ENCODE measurements at places on chromosomes 4 and X.
A peak's percentile ranks its signal among the peaks of the same experiment; 100 is the strongest.

GRCh38 chrX:14616301-14616700 lies 87.0 kb downstream of the GLRA2 start:
- peak; percentile 13 for DNase-seq

DNA sequence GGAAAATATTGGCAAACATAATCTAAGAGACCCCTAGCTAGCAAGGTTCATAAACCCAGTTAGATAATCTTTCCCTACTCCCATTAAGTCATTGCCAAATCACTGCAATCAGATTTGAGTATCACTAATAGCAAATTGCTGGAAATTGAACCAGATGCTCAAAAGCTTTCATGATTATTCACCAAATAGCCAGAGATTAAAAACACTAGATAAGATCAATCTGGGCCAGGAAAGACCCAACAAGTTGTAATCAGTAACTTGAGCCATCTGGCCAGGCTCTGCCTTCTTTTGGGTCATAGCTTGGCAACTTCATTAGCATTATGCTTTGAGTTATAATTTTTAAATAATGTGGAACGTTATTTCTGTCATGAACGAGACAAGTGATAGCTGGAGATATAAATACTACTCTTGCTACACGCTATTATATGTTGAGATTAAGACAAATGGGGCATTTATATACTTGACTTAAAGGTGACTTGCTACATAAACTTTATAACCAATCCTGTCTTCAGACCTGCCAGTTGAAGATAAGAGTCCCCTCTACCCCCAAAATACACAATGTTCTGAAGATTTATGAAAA lies 196.6 kb upstream of the EDNRA start:
- no peak for DNase-seq

DNA sequence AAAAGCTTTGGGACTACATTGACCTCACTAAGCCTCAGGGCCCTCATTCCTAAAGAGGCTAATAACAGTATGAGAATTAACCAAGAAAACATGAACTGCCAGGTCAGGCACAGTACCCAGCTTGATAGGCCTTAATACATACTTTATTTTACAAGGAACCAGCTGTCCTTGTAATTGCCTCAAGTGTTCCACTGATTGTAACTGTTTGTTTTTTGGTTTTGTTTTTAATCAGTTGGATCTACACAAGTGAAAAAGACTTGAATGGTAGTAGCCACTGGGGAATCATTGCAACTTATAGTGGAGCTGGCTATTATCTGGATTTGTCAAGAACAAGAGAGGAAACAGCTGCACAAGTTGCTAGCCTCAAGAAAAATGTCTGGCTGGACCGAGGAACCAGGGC lies 35.6 kb downstream of the PKD2 start:
- no peak for DNase-seq

DNA sequence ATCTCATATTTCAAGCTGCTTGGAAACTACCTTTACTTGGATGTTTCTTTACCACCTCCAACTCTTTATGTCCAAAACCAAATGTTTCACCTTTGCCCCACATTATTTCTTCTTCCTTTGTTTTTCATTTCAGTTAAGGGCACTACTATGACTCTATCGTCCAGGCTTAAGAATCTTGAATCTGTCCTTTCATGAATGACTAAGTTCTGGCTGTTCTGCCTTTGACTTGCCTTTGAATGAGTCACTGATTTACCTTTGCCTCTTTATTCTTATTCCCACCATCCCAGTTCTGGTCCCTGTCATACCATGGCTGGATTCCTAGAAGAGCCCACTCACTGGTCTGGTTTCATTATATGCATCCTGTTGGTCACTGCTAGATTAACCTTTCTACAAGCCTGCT lies 30.6 kb upstream of the PLAC1 start:
- no peak for DNase-seq

GRCh38 chr4:36614011-36614410 lies 332.6 kb downstream of the DTHD1 start:
- DNase-seq: no peak

DNA sequence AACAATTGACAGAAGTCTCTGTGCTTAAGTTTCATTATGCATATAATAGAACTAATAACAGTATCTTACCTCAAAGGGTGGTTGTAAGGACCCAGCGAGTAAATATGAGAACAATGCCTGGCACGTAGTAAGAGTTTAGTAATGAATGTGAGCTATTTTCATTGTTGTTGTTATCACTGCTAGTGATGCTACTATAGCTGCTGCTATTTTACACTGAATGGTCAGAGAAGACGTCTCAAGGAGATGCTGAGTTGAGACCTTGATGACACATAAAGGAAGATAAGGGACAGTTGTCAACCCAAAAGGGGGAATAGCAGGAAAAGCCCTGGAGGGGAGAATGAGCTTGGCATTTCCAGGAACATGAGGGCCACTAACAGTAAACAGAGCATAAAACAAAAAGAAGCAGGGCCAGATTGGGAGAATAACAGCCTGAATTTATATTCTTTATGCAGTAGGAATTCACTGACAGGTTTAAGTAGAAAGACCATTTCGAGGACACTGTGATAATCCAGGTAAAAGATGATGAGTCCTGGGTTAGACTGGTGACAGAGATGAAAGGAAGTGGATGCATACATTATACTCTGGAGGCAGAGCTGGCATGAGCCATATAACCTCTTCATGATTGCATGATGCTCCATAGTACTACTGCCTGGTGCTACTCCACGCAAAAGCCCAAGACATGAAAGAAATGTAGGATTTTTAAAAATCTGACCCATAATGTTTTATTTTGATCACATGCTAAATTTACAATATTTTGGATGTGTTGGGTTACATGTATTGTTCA lies 23.1 kb downstream of the ATP8A1 start:
- no peak for DNase-seq

DNA sequence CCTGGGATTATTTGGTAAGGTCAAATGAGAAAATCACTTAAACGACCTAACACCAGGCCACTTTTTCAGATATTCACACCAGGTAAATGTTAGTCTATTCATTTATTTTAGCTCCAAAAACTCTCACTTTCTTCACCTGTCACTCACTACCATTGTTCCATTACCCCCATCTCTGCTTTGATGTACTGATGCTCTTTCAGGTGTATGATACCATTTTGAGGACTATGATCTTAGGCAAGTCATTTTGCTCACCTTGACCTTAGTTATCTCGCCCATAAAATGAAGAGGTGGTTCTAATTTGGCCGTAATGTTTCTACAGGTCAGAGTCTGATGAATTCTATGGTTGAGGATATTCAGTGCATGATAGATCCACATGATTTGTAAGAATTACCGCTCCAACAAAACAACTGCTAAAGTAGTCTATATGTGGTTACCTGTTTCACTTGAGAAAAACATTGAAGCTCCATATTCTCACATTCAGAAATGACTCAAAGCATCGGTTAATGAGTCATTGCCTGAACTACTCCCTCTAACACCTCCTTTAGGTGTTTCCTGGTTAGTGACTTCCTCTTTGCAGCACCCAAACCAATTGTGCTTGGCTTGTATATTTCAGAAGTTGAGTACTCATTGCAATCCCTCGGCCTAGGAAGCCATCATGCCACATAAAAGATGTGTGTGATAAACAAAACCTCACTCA lies 4.5 kb downstream of the DTHD1 start:
- no peak for DNase-seq

- no peak for DNase-seq
Observed at GRCh38 chr4:19945979-19946380, 305.7 kb upstream of the SLIT2 start.

GRCh38 chr4:84699001-84699671 lies 116.2 kb downstream of the CDS1 start:
- DNase-seq: no peak

DNA sequence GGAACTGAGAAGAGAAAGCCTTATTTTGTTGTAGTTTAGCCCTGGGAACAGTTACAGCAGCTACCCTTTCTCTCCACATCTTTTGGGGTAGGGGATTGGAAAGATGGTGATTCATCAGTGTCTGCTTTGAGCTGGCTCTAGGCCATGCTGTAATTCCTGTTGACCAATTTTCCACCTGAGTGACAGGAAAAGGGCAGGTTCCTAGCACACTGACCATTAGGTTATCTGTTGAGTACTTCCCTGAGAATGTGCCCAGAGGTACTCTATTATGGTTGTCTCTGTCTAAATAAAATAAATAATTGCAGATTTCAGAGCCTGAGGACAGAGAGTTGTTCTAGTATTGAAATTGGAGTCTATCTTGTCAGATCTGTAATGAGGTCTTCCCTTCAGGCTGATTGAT lies 109.0 kb downstream of the ENOX2 start:
- DNase-seq: no peak

GRCh38 chr4:143025081-143025704 lies 159.5 kb upstream of the USP38 start:
- no peak for DNase-seq

DNA sequence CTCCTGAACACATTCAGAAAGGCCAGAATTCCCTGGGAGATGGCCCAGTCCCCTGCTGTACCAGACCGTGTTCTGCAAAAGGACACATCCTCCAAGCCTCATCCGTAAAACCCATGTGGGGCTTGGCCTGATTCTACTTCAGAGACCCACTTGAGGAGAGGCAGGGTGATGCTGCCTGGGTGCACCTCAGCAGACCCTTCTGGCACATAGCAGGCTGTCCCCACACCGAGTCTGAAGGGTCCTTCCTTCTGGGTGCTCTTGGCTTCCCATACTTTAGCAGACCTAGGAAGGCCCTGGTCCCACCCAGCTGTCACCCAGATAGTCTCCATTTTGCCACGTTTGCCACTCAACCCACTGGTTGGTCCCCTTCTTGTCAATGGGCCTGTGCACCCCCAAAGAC lies 270.1 kb upstream of the AGTR2 start:
- DNase-seq: no peak

GRCh38 chrX:123277821-123278220 lies 93.7 kb downstream of the GRIA3 start:
- no peak for DNase-seq

DNA sequence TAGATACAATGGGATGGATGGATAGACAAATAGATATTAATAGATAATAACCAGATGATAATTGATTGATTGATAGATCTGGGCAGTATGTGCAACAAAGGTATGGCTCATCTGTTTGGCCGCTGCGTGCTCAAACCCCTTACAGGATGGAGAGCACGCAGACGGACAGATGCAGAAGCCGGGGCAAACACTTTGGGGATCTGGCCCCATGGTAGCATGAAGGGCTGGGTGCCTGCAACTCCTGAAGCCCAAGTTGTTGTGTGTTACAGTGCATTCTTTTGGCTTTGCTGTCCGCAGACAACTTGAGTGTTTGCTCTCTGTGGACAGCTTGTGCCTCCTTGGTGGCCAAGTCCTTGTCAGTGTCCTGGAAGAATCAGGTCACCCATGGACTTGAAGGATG lies 10.6 kb upstream of the DHRSX start:
- no peak for DNase-seq

GRCh38 chr4:185886832-185887524 lies 75.0 kb upstream of the SORBS2 start:
- no peak for DNase-seq

DNA sequence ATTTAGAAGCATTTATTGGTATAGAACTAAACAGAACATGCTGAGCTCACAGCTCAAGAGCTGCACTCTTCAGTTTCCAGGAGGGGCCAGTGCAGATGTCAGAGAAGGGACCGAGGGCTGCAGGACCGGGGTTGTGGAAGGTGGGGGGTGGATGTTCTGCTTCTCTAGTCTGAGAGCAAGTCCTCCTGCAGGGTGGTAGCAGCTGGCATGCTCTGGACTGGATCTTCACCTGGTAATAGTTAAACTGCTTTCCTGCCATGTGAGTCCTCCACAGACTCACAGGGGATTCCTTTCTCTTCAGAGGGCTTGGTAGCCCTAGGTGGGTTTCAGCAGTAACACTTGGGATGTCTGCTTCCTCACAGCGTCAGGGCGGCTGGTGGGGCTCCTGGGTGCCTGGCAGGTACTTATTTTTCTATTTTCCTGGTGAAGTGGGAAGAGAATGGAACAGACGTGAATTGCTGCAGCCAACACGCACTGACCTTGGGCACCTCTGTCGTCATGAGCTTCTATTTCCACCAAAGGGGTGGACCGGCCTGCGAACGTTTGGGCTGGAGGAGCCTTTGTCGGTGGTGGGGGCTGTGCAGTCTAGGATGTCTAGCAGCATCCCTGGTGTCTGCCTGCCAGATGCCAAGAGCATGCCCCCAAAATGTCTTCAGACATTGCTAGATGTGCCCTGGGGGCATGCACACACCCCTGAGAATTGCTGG lies 2.5 kb downstream of the MAEA start:
- no peak for DNase-seq

DNA sequence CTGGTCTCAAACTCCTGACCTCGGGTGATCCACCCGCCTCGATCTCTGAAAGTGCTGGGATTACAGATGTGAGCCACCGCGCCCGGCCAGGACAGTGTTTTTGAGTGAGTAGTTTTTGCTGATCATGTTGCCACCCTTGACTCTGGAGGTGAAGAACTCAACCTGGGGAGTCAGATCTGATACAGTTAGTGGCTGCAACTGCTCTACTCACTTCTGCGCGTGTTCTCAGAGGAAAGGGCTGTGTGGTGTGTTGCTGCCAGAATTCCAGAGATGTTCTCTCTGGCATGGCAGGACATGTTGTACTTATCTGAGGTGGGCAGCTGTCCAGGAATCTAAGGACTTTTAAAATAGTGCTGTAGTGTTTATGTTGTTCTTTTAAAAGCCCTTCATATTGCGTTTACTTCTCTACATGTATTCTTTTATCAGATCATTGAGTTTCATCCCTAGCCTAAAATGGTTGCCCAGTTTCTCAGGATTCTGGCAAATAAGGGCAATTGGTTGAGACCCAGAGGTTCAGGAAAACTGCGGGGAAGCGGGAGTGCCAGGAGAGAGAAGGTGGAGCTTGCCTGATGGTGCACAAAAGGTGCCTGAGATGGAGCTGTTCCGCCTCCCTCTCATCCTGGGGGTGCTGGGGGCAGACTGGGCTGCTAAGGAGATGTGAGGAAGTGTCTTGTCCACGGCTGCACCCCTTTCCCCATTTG lies 97.7 kb downstream of the ARHGAP10 start:
- DNase-seq: no peak

GRCh38 chr4:163148466-163149336 lies 18.0 kb downstream of the NAF1 start:
- no peak for DNase-seq

DNA sequence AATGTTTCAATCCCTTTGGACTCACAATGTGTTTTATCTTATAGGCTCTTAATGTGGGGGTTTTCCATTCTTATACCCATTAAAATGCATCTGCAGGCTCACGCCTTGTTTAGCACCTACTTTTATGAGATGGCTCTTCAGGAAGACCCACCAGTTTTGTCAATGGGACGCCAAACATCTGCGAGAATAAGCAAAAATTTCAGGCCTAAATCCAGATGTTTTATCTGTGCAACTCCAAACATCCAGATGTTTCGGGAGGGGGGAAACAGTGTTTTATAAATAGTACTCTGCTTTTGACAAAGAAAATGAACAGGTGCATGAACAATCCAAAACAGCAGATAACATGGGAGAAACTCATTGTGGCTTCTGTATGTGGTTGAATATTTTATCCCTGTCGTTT lies 342.8 kb downstream of the DHX15 start:
- no peak for DNase-seq

GRCh38 chr4:186307497-186307896 lies 41.5 kb downstream of the F11 start:
- no peak for DNase-seq

All from right kidney (tissue), 9 donors.